ENCODE measurements at places on chromosomes 7 and 10.
A peak's percentile ranks its signal among the peaks of the same experiment; 100 is the strongest.

- DNase-seq = no peak
These were observed 66.3 kb upstream of the IL6 start for GRCh38 chr7:22660732-22661131.

- no peak for DNase-seq
These were observed 50.0 kb downstream of the TACR2 start for GRCh38 chr10:69366738-69367137.

DNA sequence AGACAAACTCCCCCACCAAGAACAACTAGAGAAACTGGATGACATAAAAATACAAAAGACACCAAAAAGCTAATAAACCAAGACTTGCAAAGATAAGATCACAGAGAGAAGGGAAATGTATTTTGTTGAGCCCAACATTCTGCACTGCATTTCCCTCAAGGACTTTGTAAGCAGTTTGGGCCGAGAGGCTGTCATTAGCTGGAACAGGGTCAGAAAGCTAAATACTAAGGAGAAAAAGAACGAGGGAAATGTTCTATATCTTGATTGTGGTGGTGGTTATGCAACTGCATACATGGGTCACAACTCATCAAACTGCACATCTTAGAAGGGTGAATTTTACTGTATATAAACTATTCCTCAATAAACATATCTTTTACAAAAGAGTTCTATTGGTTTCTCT, 315.0 kb downstream of the IPMK start:
- no peak for DNase-seq

- no peak for DNase-seq
These were observed 272.3 kb downstream of the SORCS3 start for GRCh38 chr10:104913390-104913789.

GRCh38 chr10:49617121-49618020, 3.5 kb downstream of the CHAT start:
- DNase-seq = no peak

DNA sequence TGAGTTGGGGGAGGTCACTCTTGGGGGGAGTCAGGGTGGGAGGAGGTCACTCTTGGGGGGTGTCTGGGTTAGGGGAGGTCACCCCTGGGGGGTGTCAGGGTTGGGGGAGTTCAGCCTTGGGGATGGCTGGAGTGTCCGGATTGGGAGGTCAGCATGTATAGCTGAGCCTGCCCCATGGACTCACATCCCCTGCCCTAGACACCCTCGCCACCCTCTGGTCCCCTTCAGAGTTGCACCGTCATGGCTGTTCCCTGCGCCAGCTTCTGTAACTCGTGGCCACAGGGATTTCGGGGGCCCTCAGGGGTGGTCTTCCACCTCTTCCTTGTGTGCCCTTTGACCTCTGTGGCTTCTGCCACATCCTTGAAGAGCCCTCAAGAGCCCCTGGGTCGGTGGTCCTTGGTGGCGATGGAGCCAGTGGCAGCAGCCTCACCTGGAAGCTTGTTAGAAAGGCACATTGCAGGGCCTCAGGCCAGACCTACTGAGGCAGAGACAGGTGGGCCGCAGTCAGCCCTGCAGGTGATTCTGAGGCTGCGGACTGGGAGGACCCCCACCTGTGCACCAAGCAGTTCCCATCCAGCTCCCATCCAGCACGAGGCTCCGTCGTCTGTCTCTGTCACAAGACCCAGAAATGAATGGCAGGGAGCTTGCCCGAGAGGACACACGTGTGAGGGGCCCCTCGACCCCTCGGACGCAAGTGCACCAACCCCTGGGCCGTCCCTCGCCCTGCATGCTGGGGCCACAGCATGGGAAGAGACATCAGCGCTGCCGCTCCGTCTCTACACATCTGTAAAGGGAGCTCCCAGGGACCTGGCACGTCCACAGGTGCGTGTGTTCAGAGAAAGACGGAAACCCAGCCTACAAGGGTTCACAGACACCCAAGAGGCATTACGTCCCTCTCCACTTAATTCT, 44.7 kb upstream of the SUN1 start:
- DNase-seq = no peak

- no peak for DNase-seq
These were observed 32.2 kb upstream of the PCBD1 start for GRCh38 chr10:70920519-70920918.

- no peak for DNase-seq
These were observed 75.4 kb upstream of the ELMO1 start for GRCh38 chr7:37524056-37524455.

- DNase-seq = no peak
These were observed 148.1 kb upstream of the ZNF92 start for GRCh38 chr7:65225422-65226006.

- DNase-seq = no peak
These were observed 317.3 kb downstream of the TCERG1L start for GRCh38 chr10:130994191-130994590.

GRCh38 chr7:104980440-104980839, 33.6 kb upstream of the KMT2E start:
- DNase-seq = no peak

- DNase-seq = peak; percentile 3
These were observed 500.1 kb upstream of the KLF6 start for GRCh38 chr10:4285121-4285520.

DNA sequence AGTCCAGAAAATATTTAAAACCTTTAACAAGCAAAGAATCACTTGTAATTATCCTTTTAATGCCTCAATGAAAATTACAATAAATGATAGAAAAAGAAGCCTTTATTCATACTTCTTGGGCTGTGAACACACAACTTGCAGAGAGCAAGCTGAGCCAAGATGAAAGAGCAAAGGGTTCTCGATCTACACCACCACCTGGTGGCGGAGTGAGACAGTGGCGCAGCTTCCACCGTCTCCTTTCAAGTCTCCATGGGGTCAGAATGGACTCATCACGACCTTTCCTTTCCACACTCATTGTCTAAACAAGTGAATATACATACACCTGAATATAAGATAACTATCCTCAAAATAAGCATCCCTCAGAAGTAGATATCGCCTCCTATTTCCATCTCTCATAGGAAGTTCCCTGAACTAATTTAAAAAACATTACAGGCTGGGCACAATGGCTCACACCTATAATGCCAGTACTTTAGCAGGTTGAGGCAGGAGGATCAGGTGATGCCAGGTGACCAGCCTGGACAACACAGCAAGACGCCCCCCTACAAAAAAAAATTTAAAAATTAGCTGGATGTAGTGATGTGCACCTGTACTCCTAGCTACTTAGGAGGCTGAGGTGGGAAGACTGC, 40.7 kb downstream of the ATE1 start:
- DNase-seq = peak; percentile 24

DNA sequence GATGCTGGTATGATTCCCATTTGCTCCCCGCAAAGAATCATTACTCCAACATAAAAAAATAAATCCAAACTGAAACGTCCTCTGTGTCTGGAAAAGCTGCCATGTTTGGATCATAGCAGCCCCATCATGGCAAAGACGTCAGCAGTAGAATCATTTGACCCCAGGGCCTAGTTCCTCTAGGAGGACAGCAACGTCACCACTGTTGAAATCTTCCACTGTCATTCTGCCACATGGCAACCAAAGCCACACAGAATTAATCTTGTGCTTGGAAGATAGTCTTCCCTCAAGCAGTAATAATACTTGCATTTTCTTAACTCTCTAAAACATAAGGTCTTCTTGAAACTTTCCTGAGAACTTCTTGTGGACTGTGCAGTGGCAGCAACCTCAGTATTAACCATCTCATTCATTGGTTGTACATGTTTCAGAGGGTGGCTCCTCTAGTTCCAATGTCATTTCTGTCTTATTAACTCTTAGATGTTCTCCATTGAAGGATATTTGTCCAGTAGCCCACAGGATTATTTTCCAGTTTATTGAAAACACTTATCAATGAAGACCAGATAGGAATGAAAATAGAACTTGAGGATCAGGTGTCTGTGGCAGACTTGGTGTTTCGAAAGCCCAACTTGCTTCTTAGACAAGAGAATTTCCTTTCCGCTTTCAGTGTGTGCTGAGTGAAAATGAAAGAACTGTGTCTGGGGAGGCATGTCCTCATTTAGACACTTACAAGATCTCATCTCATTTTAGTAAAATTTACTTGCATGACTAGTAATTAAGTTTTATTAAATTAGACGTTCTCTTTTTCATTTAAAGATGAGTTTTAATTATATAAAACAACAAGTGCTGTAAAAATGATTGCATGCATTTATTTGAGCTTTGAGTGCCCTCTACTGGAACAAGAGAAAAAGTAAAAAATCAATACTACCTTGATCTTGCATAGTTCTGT, 28.9 kb upstream of the INHBA start:
- DNase-seq = no peak

GRCh38 chr7:11155883-11156282, 182.2 kb downstream of the PHF14 start:
- peak; percentile 12 for DNase-seq

DNA sequence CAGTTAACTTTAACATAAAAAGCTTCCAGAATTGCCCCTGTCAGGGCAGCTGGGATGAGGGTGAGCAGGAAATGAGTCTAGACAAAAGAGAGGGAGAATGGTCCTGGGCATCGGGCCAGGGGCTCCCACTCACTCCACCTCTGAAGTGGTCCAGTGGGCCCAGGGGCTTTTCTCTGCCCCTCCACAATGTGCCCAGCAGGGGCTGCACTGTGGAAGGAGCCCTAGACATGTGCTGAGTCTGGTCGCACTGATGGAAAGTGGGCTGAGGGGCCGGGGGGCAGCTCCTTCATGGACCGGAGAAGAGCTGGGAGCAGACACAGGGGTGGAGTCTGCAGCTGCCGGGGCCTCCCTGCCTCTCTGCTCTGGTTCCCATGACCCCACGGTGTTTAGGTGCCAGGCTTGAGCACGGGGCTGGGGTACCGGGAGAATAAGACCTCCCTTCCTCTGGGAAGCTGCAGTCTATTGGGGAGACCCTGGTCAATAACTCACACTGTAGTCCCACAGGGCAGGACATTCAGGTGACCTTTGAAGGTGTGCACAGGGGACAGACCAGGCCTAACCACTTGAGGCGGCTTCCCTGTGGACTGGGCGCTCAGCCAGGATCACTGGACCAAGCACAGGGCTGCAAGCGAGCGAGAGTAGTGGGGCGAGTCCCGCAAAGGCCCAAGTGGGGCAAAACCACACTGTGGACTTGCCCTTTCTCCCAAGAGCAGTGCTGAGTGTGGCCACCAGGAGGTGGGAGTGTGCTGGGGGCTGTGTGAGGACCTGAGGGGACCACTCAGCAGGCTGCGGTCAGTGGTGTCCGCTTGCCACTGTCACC, 6.1 kb downstream of the ADCY1 start:
- no peak for DNase-seq

GRCh38 chr10:122548407-122549085, 12.0 kb upstream of the DMBT1 start:
- DNase-seq = no peak

DNA sequence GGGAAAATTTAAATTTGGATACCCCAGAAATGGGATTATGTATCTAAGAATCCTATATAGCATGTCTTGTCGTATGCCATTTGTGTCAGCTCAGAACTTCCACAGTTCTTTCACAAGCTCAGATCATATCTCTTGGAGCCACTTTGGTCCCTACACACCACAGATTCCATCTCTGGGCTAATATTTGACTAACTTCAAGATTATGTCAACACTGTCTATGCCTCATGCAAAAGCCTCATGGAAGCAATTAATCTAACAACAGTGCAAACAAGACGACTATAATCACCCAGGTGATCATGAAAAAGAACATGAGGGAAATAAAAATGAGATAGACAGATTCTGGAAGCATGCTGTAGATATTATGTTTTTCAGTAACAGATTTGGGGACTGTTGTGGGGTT, 189.1 kb downstream of the LRRTM3 start:
- DNase-seq = no peak

DNA sequence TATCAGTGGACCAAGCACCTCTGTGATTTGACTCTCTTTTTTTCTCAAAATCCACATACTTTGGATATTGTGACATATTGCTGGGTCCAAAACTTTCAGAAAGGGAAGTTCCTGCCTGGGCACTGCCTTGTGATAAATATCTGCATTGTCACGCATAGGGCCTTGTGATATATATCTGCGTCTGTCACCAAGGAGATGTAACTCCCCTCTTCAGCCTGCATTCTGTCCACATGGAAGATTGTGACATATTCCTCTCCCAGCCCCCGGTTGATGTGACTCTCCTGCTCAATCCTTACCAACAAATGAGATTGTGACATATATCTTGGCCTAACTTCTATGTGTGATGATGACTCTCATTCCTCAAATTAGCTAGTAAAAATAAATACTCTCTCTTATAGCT, 25.4 kb upstream of the ZNF107 start:
- DNase-seq = no peak

GRCh38 chr10:102770792-102771191, 27.0 kb downstream of the WBP1L start:
- no peak for DNase-seq

- DNase-seq = no peak
These were observed 74.5 kb upstream of the FGFR2 start for GRCh38 chr10:121672733-121673132.

- DNase-seq = no peak
These were observed 3.5 kb upstream of the DEPP1 start for GRCh38 chr10:44982114-44982460.

DNA sequence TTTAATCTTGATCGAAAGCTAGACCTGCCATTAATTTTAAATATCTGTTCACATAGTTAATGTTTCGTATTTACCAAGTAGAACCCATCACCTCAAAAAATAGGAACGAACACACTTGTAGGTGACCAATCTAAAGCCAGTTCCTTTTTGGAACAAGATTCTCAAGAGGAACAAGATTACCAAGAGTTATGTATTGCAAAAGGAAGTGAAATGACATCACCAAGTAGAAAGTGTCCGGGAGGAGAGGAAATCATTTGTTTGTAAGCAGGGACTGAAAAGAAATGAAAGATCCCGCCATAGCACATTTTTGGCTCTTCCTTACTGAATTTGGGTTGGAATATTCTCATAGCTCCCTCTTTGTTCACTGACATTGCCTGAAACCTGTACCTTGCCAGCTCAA, 1200.5 kb downstream of the SORCS1 start:
- no peak for DNase-seq

GRCh38 chr10:97179731-97180362, 5.9 kb downstream of the SLIT1 start:
- no peak for DNase-seq

GRCh38 chr10:132626019-132626760, 88.6 kb downstream of the INPP5A start:
- DNase-seq = no peak

- no peak for DNase-seq
These were observed 5.4 kb downstream of the TMEM178B start for GRCh38 chr7:141079219-141079618.

DNA sequence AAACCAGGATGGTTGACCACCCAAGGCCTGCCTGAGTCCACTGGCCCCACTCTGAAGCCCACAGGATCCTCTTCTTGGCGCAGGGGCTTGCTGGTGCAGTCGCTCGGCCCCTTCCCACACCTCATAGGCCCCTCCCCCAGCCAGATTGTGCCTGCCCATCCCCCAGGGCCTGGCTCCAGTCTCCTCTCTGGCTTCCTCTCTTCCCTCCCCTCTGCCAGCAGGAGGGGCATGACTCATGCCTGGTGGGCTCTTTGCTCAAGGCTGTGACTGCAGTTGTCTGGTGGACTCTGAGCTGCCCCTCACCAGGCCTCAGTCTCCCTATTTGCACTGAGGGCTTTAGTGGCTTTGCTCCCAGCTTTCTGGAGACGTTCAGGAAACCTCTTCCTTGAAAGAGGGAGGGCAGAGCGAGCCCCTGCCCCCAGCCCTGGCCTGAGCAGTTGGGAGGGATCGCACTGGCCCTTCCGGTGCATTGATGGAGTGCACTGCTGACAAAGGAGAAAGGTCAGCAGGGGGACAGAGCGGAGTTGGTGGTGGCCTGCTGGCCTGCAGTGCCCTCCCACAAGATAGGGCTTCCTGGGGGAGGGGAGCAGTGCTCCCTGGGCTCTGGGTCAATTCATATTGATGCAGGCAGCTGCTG, 60.7 kb downstream of the ZMIZ1 start:
- DNase-seq = no peak
